ENCODE measurements at places on chromosomes 1 and 21. TPM values are rescaled to one million over a fixed set of nuclear protein-coding genes. Genes with fewer than 3 reads are reported as not detected.

The ADORA3 gene
- 1.5 TPM for polyA plus RNA-seq

The NUP210L gene
- not detected for polyA plus RNA-seq

The TSPAN2 gene
- 3.4 TPM for polyA plus RNA-seq

The KCNK1 gene
- polyA plus RNA-seq, result 6.0 TPM

The TMEM82 gene
- polyA plus RNA-seq, result not detected

The SPATA17 gene
- 0.96 TPM for polyA plus RNA-seq

The ZNF593OS gene
- not detected for polyA plus RNA-seq

The HCRTR1 gene
- polyA plus RNA-seq, result 0.50 TPM

The ERG gene
- 5.9 TPM for polyA plus RNA-seq

The TRIM58 gene
- polyA plus RNA-seq, result not detected

DNA sequence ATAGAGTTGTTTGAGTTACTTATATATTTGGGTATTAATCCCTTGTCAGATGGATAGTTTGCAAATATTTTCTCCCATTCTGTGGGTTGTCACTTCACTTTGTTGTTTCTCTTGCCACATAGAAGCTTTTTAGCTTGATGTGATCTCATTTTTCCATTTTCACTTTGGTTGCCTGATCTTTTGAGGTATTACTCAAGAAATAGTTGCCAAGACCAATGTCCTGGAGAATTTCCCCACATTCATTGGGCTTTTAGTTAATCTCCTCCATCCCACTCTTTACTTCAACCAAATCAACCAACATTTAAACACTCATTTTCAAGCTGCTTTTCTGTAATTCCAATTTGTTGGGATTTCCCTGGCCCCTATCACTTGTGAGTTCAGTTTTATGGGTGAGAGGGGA lies 69.0 kb downstream of the LEPR start:
- no peak overlapping the region for H3K4me3 ChIP-seq
- H3K36me3 ChIP-seq, result no peaks in the 10 kb centered on the region
- H3K27me3 ChIP-seq, result no peaks in the 10 kb centered on the region
- DNase-seq, result no peak
- H3K27ac ChIP-seq, result no peak overlapping the region

DNA sequence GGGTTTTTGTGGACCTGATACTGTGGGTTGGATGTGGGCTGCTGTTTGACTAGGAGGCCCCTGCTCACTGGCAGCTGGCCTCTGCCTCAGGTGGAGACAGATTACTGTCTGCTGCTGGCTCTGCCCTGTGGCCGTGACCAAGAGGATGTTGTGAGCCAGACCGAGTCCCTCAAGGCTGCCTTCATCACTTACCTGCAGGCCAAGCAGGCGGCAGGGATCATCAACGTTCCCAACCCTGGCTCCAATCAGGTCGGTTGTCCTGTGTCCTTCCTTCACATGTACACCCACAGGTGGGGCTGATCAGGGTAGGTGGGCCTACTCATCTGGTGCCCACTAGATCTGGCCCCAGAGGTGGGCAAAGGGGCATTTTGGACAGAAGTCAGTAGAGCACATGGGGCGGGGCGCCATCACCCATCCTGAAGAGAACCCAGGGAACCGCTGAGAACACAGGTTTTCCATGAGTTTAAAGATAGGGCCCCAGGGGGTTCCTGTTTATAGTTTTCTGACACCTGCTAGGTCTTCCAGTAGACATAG lies 37.2 kb downstream of the ZBTB17 start:
- no peak for DNase-seq
- no peaks in the 10 kb centered on the region for H3K36me3 ChIP-seq
- H3K4me3 ChIP-seq, result no peak overlapping the region
- no peak overlapping the region for H3K27ac ChIP-seq

- H3K4me1 ChIP-seq, result peaks cover 16% of the 10 kb centered on the region
- no peak for DNase-seq
- peaks cover 80% of the 10 kb centered on the region for H3K36me3 ChIP-seq
- no peak overlapping the region for H3K27ac ChIP-seq
- H3K4me3 ChIP-seq, result no peak overlapping the region
- no peaks in the 10 kb centered on the region for H3K27me3 ChIP-seq
Observed at GRCh38 chr1:27990920-27991537, 31.3 kb downstream of the XKR8 start.

DNA sequence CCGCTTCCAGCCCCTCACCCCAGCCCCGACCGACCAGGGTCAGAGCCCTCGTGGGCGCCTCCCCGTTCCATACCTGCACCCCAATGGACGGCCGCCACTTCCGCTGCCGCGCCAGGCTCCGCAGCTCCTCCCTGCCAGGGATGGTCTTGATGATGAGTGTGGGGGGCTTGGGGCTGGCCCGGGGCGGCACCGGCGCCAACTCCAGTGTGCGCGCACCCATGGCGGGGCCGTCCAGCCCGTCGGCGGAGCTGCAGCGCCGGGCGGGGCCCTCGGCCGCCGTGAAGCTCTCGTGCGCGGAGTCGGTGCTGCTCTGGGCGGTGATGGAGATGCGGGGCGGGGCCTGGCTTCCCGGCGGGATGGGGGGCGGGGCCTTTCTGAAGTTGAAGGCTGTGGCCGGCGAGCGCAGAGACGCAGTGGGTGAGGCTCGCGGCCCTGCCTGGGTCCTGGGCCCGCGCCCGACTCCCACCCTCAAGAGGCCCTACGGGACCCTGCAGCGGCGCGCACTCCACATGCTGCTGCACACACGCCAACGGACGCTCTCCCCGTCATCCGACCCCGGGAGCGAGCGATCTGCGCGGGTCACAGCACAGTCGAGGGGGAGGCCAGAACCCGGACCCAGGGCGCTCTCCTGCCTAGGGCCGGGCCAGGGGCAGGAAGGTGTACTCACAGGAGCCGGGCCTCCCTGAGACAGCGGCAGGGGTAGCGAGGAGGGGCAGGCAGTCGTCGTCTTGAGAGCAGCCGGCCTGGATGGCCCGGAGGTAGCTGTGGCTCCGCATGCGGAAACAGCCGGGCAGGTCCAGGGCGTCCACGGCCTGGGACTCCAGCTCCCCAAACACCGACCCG lies 26.1 kb upstream of the SMIM12 start:
- H3K27me3 ChIP-seq, result peaks cover 43% of the 10 kb centered on the region
- H3K4me3 ChIP-seq, result peak overlapping the region; percentile 51
- H3K4me1 ChIP-seq, result no peaks in the 10 kb centered on the region
- DNase-seq, result peak; percentile 55
- H3K36me3 ChIP-seq, result no peaks in the 10 kb centered on the region
- H3K27ac ChIP-seq, result no peak overlapping the region

DNA sequence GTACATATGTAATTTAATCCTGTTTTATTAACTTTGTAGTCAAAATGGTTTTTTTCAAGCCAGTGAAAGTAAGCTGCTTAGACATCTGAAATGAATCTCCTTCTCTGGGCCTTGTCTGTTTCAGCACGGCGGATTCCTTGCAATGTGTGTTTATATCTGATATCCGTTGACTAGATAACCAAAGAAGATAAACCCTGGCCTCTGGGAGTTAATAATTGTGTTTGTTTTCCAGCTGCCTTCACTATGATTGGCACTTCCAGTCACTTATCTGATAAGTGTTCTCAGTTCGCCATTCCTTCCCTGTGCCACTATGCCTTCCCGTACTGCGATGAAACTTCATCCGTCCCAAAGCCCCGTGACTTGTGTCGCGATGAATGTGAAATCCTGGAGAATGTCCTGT lies 63.5 kb upstream of the UBE2U start:
- peaks cover 10% of the 10 kb centered on the region for H3K4me1 ChIP-seq
- H3K4me3 ChIP-seq, result no peak overlapping the region
- H3K27ac ChIP-seq, result no peak overlapping the region
- DNase-seq, result no peak
- H3K36me3 ChIP-seq, result peaks cover 6% of the 10 kb centered on the region
- H3K27me3 ChIP-seq, result no peaks in the 10 kb centered on the region

GRCh38 chr1:71364236-71364635 lies 283.4 kb upstream of the ZRANB2 start:
- no peak overlapping the region for H3K4me3 ChIP-seq
- H3K36me3 ChIP-seq, result no peaks in the 10 kb centered on the region
- H3K27me3 ChIP-seq, result no peaks in the 10 kb centered on the region
- no peak overlapping the region for H3K27ac ChIP-seq
- no peak for DNase-seq
- no peaks in the 10 kb centered on the region for H3K4me1 ChIP-seq

DNA sequence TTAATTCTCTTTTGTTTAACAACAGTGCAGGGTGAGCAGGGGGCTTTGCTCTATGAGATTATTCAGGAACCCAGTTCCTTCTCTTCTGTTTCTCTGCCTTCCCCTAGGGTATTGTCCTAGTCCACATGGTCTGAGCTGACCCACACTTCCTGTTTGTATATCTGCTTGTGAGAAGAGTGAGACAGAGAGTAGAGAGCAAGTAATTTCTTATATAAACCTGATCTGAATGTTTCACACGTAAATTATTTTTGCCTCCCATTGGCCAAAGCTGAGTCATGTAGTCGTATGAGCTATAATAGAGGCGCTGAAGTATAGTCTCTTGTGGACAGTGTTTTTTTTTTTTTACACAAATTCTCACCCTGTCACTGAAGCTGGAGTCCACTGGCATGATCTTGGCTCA lies 134.2 kb upstream of the SERTAD4 start:
- no peak overlapping the region for H3K27ac ChIP-seq
- no peak overlapping the region for H3K4me3 ChIP-seq
- no peaks in the 10 kb centered on the region for H3K27me3 ChIP-seq
- no peaks in the 10 kb centered on the region for H3K4me1 ChIP-seq
- H3K36me3 ChIP-seq, result no peaks in the 10 kb centered on the region

- no peaks in the 10 kb centered on the region for H3K27me3 ChIP-seq
- DNase-seq, result peak; percentile 71
- no peak overlapping the region for H3K4me3 ChIP-seq
Observed at GRCh38 chr1:178501705-178502329, 5.1 kb upstream of the CLEC20A start.

DNA sequence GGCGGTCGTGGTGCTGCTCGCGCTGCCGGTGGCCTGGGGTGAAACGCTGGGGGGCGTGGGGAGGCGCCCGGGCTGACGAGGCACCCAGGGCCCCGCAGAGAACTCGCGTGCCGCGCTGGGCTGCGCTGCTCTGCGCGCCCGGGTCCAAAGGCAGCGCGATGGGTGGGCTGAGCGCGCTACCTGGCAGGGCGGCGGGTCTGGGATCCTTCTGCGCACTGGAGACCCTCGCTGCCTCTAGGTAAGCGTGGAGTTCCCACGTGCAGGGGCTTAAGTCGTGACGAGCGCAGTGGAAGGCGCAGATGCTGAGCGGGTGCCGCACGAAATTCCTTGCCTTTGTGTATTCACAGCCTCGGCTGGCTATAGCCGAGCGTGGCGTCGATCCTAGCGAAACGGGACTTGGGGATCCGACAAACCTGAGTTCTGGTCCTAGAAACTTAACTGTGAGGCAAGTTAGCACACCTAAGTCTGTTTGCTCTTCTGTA lies 24.6 kb downstream of the CR1L start:
- H3K4me1 ChIP-seq, result no peaks in the 10 kb centered on the region
- peaks cover 31% of the 10 kb centered on the region for H3K27me3 ChIP-seq
- H3K27ac ChIP-seq, result no peak overlapping the region
- peak overlapping the region; percentile 3 for H3K4me3 ChIP-seq
- DNase-seq, result no peak

- no peak overlapping the region for H3K27ac ChIP-seq
- no peak overlapping the region for H3K4me3 ChIP-seq
- H3K36me3 ChIP-seq, result no peaks in the 10 kb centered on the region
- H3K27me3 ChIP-seq, result no peaks in the 10 kb centered on the region
- DNase-seq, result no peak
Observed at GRCh38 chr1:239274242-239274830, 112.0 kb upstream of the CHRM3 start.

GRCh38 chr1:223308136-223308535 lies 55.8 kb downstream of the SUSD4 start:
- no peak overlapping the region for H3K27ac ChIP-seq
- H3K27me3 ChIP-seq, result no peaks in the 10 kb centered on the region
- no peaks in the 10 kb centered on the region for H3K4me1 ChIP-seq

DNA sequence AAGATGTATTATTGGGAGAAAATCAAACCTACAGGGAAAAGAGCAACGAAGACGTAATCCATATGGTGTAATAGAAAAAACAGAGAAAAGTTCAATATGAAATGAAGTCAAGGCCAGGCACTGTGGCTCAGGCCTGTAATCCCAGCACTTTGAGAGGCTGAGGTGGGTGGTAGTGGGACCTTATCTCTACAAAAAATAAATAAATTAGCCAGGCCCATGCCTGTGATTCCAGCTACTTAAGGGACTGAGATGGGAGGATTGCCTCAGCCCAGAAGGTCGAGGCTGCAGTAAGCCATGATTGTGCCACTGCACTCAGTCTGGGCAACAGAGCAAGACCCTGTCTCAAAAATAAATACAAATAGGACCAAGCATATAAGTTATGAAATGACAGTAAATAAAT lies 11.4 kb downstream of the DESI2 start:
- no peak for DNase-seq
- H3K4me1 ChIP-seq, result peaks cover 6% of the 10 kb centered on the region
- H3K36me3 ChIP-seq, result no peaks in the 10 kb centered on the region
- H3K27ac ChIP-seq, result no peak overlapping the region
- H3K4me3 ChIP-seq, result no peak overlapping the region

DNA sequence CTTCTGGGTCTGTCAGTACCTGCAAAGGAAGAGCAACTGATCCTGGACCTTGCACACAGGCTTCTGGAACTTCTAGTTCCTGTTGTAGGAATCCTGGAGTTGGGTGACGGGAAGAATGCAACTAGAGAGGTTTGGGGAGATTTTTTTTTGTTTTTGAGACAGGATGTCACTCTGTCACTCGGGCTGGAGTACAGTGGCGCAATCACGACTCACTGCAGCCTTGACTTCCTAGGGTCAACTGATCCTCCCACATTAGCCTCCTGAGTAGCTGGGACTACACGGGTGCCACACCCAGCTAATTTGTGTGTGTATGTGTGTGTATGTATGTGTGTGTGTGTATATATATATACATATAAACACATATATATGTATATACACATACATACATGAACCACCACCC lies 18.8 kb downstream of the ENTREP3 start:
- peaks cover 23% of the 10 kb centered on the region for H3K36me3 ChIP-seq
- no peak for DNase-seq
- peaks cover 25% of the 10 kb centered on the region for H3K4me1 ChIP-seq

GRCh38 chr1:119731741-119732430 lies 20.2 kb downstream of the PHGDH start:
- DNase-seq, result no peak
- H3K4me1 ChIP-seq, result no peaks in the 10 kb centered on the region
- no peak overlapping the region for H3K4me3 ChIP-seq
- peaks cover 18% of the 10 kb centered on the region for H3K36me3 ChIP-seq

Data from heart left ventricle (tissue), 16 donors.